ENCODE measurements at places on chromosomes 2 and 18. TPM values are rescaled to one million over a fixed set of nuclear protein-coding genes. Genes with fewer than 3 reads are reported as not detected.

Gene RIT2
- total RNA-seq, result not detected

Gene NOSTRIN
- 1.5 TPM for total RNA-seq

Gene GAL3ST2
- 0.26 TPM for total RNA-seq

Gene SERPINB13
- total RNA-seq, result not detected

Gene ST8SIA5
- 0.43 TPM for total RNA-seq

Gene CAPN13
- not detected for total RNA-seq

Gene MRO
- 0.43 TPM for total RNA-seq

Gene POTEI
- total RNA-seq, result not detected

Gene MYL1
- 0.39 TPM for total RNA-seq

Gene REG3A
- total RNA-seq, result not detected

Gene PDE1A
- total RNA-seq, result 89.0 TPM

Gene ALK
- not detected for total RNA-seq

Gene ITSN2
- 44.8 TPM for total RNA-seq

Gene TXNDC2
- not detected for total RNA-seq

Gene CAB39
- total RNA-seq, result 74.2 TPM

Gene AGBL5
- total RNA-seq, result 23.3 TPM

Gene FOXI3
- total RNA-seq, result not detected

Gene SNRNP27
- total RNA-seq, result 47.7 TPM

Gene ANKAR
- total RNA-seq, result 18.7 TPM

Gene RFX8
- total RNA-seq, result 9.0 TPM

Gene CCDC148
- total RNA-seq, result 1.5 TPM

Gene ALPI
- not detected for total RNA-seq

Data from articular chondrocyte of knee joint (primary cell).